T-helper 1 cell (primary cell): ENCODE measurements at places on chromosomes 1 and 21.
A peak's percentile ranks its signal among the peaks of the same experiment; 100 is the strongest.

DNA sequence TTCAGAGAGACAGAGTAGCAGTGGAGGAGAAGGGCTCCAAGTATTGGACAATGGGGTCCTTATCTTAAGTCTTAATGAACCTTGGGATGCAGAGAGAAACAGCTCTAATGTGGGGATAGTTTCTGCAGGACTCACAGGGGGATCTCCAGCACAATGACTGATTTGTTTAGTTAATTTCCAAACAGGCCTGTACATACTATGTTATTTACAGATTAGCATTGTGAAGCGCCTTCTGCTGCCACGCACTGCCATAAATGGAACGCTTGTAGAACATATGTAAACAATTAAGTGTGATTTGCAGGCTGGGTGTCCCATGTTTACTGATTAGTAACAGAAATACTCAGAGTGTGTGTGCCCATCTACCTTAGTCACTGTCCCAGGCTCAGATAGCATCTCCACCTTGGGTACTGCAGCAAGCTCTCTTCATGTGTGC, 56.1 kb downstream of the NTPCR start:
- DNase-seq: no peak

DNA sequence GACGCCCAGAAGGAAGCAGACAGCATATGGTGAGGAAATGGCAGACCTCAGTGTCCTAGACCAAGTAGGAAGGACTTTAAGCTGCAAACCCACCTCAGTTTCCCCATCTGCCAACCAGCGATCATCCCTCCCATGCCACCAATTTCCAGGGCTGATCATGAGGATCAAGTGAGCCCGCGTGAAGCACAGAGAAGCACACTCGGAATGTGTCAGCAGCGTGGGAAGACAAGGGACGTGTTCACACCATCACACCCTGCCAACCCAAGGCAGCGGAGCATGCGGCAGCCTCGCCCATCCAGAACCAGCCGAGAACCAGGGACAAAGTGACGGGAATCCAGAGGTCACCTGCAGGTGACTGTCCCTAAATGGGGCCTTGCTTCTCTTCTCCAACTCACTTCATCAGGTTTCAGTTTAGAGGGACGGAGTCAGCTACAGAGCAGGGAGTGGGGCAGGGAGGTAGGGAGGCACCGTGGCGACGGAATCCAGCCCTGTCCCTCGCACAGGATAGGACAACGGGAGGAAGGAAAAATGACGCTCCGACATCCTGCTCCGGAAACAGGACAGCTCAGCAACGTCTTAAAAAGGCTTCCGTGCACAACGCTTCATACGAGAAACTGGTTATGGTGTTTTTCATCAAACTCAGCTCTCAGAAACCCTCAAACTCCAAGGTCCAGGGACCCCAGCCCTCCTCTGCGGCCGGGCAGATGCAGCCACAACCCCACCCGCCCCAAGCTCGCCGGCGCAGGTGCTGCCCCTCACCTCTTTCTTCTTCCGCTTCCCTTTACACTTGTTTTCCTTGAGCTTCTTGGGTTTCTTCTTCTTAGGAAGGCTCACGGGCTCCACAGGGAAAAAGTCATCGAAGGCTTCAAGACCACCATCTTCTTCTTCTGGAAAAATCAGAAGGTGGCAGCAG, 12.5 kb downstream of the CHD5 start:
- DNase-seq: no peak

GRCh38 chr1:34984435-34984792, 733 bp downstream of the TMEM35B start:
- DNase-seq: no peak

GRCh38 chr1:117540532-117540931, 65.3 kb upstream of the TENT5C start:
- DNase-seq: no peak

DNA sequence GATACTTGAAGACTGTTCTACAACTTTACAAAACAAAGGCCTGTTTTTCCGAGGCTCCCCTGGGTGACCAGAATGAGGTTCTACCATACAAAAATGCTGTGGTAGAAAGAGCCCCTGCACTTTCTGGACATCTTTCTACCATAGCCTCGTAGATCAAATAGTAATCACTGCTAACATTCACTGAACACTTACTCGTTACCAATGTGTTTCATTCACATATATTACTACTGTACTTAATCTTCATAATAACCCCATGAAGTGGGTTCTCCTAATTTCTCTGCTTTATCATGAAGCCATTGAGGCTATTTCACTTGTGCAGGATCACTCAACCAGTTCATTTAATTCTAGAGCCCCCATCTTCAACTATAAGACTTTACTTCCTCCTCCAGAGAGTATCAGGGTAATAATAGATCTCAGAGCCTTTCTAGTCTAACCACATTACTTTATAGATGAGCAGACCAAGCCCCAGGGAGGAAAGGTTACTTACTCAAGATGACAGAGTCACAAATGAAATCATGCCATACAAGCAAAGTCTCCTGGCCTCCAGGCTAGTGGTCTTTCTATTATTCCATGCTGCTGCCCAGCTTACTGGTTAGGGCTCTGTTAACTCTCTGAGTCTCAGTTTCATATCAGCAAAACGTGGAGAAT, 46.7 kb upstream of the OSBPL9 start:
- peak; percentile 46 for DNase-seq

DNA sequence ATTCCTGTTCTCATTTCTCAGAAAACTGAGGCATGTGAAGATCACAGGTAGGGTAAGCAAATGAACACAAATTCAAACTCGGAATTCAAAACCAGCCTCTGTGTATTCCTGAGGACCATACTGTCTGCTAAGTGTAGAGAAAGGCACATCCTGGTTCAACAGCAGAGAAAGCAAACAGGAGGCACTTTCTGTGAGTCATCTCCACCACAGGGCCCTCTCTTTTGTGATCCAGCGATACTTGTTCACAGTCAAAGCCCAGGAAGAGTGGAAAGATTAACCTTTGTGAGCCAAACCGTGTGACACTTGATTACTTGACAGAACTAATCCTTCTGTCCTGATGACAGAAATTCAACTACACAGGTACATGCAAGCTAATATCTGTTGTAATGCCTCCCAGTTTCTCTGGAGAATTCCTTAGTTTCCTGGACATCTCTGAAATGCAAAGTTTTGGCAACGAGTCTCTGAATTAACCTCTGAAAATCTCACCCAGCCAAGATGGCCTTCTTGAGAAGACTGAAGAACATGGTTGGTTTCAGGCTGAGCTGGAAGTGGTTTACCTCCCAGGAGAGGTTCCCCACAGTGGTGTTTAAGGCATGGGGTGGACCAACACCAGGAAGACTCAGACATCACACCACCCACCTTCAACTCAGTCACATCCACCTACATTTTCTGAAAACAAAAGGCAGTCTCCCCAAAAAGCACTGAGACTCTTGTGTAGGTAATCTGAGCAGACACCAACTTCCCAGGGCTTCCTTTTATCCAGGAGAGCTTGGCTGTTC, 98.2 kb upstream of the ERG start:
- DNase-seq: no peak

DNA sequence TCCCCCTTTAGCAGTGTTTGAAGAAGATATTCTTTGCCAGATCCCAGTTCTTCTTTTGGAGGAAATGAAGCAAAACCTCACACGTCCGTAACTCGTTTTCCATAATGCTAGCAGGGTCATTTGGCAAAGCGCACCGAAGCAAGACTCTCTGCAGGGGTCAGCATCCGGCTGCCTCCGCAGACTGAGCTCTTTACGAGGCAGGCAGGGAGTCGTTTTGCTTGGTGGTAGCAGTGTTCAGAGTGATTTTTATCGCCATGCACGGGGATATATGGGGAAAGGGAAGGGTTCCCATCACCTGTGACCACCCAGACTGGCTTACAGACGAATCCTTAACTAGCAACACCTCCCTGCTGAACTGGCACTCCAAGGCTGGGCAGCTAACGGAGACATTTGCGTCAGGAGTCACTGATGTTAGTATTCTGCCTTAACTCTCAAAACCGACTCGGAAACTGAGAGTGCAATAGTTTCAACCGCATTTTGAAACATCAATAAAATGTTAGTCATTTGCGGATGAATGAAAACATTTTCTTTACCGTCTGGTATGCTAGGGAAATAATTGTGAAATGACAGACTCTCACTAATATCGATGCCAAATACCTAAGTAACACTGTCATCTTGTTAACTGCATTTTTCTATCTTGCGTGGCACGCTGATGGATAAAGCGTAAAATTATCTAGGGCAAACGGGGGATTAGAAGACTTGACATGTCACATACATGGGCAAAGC, 2.2 kb upstream of the NEGR1 start:
- DNase-seq: peak; percentile 48

DNA sequence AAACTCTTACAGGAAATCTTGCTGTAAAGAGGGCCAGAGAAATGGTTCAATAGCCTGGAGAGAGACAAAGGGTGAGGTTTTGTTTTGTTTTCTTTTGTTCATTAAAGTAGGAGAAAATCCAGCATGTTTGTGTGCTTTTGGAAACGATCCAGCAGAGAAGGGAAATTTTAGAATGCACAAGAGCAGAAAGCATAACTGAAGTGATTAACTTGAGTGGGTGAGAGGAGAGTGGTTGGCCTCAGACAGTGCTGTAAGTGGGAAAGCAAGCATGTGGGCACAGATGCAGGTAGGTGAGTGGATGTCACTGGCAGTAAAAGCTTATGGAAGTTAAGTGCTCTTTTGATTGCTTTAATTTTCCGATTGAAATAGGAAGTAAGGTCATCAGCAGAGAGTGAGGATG, 50.2 kb downstream of the EEIG2 start:
- DNase-seq: no peak
